Daoy (cell line): ENCODE measurements at places on chromosomes 5 and 9. TPM values are rescaled to one million over a fixed set of nuclear protein-coding genes. Genes with fewer than 3 reads are reported as not detected.

DNA sequence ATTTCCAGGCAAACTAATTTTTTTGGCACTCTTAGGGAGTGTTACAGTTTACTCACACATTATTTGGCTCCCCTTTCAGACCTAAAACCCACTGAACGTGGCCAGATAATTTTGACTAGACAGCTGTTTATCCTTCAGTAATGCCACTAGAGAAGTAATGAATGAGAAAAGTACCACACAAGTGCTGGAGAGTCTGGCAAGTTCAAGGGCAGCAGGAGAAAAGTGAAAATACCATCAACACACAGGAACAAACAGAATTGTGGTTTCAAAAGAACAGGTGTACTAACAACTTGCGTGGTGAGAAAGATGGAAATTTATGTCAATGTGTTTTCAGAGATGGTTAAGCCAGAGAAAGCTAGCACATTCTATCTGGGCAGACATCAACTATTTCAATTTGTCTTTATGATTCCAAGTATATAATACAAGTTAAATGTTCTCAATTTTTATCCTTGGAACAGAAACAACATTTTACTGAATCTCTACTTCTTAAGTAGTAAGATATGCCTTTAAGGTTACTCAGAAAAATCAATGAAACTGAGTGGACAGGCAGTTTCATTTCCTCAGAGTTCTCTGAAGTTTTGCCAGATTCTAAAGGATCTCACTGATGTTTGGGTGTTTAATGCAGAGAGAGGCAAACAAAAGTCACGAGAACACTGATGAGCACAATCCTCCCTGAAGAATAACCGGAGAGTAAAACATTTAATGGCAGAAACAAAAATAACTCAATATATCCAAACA, 91.0 kb downstream of the ARSB start:
- no peak for DNase-seq

DNA sequence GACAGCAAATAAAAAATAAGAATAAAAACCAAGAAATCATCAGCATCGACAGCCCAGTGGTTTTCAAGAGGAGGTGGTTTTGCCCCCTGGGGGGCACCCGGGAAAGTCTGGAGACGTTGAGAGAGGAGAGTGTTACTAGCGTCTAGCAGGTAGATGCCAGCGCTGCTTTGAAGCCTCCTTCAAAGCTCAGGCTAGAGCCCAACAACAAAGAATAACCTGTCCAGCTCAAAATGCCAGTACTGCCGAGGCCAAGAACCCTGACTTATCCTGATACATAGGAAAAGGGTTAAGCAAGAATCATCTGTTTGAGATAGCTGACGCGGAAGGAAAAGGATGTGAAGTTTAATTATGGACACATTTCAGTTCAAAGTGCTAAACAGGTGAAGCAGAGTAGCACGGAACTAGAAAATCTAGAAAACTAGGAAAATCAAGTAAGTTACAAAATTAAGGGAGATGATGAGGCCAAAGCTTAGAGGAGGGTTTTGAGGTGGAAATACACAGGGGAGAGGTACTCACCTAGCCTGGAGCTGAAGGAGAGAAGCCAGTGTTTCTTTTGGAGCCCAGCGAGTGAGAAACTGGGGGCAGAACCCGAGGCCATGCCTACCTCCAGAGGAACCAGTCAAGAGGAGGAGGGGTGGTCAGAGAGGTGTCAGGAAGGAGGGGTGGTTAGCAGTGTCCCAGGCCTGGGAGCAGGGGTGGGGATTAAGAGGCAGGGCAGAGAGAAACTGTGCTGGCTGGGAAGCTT, 121.0 kb upstream of the RETREG1 start:
- DNase-seq = no peak

DNA sequence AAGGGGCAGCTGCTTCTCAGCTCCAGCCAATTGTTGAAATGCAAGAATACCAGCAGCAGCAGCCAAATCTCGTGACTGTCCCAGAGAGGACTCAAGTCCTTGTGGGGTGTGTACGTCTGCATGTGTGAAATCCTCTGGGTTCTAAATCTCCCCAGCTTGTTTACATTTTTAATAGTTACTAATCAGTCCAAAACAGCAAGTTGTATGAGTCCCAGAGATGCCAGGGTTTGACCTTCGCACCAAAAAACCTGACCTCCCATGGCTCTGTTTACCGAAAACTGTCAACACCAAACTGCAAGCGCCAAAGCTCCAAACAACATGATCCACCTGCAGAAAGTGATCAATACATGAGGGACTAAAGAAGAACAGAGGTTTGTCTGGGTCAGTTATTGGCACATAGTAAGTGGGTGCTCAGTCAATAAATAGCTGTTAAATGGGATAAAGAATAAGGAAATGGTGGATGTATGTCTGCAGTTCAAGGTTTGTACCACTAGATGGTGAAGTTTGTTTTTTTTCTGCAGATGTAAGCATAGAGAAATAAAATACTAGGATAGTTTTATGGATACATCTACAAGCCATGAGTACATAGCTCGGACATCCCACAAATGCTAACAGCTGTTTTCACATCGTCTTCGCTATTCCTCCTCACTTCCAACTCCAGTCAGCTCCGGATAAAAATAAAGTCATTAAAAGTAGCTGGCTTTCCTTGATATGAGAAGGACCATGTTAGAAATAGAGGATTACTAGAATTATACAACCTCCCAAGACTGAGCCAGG, 85.3 kb upstream of the ADRB2 start:
- DNase-seq = peak; percentile 53

- DNase-seq = no peak
Observed at GRCh38 chr5:133319244-133319643, 267.4 kb downstream of the HSPA4 start.

DNA sequence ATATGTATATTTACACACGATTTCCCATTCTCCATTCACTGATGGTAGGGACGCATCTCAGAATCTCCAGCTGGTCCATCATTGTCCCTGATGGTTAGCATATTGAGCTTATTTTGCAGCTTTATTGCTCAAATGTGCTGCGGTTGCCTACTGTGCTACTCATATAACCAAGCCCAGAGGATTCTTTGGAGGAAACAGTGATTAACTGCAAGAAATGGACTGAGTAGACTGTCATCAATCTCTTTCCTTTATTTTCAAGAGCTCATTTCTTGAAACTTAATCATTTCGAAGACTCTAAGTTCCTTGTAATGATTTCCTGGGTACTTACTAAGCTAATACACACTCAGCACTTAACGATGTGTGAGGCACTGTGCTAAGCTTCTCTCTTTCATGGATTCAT, 119.0 kb downstream of the MAT2B start:
- DNase-seq = no peak

- no peak for DNase-seq
Observed at GRCh38 chr5:61000887-61001286, 55.9 kb downstream of the NDUFAF2 start.

DNA sequence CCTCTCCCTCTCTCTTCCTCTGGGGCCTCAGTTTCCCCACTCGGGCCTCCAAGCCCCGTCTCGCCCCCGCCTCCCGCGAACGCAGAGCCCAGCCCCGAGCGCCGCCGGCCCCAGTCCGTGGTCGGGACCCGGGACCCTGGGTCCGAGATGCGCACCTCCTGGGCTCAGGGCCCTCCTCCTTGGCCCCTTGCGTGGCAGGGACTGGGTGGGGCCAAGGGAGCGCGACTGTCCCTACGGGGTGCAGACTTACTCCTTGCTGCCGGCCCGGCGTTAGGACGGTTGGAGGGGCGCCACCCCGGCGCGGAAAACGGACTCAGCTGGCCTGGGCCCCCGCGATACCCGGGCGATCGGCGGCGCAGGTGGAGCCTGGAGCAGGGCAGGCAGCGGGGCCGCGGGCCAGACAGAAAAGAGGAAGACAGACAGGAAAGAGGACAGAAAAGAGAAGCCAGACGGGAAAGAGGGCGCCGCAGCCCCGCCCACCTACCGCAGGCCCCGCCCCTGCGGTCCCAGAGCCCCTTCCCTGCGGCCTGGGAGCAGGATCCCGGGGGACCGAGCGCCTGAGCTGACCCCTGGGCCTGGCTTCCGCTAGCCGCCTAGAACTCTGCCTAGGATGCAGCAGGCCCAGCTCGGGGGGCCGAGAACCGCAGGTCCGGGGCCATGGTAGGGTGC, at the start of gene GBGT1:
GBGT1 (minus strand) TSS at position 411 of the 669 bp plus-strand sequence. CDS start 1,502 bp downstream, outside the sequence.
- DNase-seq = peak; percentile 72

- DNase-seq = peak; percentile 25
Observed at GRCh38 chr5:157820593-157821252, 38.2 kb downstream of the CLINT1 start.

GRCh38 chr5:74630453-74631066, 10.0 kb downstream of the ENC1 start:
- peak; percentile 92 for DNase-seq

DNA sequence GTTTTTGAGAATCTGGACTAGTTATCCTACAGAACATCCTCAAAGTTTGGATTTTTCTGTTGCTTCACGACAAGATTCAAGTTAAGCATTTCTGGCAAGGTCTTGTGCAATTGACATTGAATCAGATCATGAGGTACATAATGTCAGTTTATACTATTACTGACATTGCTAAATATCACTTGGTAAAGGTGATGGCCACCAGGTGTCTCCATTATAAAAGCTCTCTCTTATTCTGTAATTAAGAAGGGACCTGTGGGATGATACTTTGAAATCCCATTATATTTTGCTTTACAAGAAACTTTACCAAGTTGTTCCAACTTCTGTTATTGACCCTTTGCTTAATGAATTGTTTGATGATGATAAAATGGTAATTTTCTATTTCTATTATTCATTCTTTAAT, 131.0 kb upstream of the ASTN2 start:
- DNase-seq = no peak

- DNase-seq = no peak
Observed at GRCh38 chr9:37220971-37221370, 100.6 kb downstream of the ZCCHC7 start.

- DNase-seq = peak; percentile 37
Observed at GRCh38 chr9:136275655-136276429, 28.1 kb downstream of the CCDC187 start.

DNA sequence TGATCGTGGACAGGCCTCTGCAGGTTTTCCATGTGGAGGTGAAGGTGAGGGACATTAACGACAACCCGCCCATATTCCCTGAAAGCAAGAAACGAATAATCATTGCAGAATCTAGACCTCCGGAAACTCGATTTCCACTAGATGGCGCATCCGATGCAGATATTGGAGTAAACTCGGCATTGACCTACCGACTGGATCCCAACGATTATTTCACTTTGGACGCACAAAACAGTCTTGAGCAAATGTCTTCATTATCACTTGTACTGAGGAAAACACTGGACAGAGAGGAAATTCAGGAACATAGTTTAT, 621 bp downstream of the PCDHA13 start:
- no peak for DNase-seq

Gene LCN12
- not detected in 2 replicates for total RNA-seq

Gene ACOT12
- total RNA-seq = not detected in 2 replicates

Gene SPINK6
- not detected in 2 replicates for total RNA-seq

Gene SLC46A2
- total RNA-seq = not detected in 2 replicates

Gene ZBTB34
- total RNA-seq = 4.7 and 5.5 TPM in 2 replicates

Gene S100Z
- 0.46 TPM in 1 of 2 replicates, not detected in the other for total RNA-seq

Gene AGXT2
- not detected in 2 replicates for total RNA-seq
